ENCODE measurements at places on chromosomes 5 and 9. TPM values are rescaled to one million over a fixed set of nuclear protein-coding genes. Genes with fewer than 3 reads are reported as not detected.
A peak's percentile ranks its signal among the peaks of the same experiment; 100 is the strongest.

DNA sequence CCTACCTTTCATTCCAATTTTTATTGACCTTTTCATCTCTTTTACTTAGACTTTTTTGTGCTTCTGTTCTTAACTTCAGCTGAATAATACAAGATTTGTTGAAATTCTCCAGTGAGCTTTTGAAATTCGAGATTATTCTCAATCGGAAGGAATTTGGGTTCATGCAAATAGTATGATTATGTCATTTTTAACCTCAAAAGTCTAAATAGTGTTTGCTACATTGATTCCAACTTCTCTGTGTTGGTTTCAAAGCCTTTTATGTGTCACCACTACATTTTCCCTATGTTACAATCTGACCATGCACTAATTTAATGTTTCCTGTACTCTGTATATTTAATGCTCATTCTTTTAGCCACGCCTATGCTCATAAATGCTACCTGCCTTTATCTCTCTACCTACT is 44.1 kb downstream of the VPS13A start:
- DNase-seq, result no peak

DNA sequence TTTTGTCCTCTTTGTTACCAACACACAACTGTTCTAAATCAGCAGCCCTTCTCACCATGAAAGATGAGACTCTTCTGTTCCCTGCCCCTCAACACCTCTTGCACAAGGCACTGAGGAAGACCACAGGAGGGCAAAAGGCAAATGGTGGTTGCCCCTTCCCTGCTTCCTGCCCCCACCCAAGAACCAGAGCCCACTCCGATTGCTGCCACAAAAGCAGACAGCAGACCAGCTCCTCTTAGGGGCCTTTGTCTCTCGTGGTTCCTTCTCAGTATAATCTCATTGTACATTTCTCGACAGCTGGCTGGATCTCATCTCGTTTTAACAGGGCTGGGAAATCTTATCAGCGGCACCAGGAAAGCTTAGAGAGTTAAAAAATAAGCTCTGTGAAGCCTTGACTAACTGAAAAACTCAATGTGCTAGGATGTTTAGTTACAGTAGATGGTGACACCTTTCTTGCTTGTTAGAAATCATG is 1.1 kb downstream of the MVB12B start:
- DNase-seq, result no peak

DNA sequence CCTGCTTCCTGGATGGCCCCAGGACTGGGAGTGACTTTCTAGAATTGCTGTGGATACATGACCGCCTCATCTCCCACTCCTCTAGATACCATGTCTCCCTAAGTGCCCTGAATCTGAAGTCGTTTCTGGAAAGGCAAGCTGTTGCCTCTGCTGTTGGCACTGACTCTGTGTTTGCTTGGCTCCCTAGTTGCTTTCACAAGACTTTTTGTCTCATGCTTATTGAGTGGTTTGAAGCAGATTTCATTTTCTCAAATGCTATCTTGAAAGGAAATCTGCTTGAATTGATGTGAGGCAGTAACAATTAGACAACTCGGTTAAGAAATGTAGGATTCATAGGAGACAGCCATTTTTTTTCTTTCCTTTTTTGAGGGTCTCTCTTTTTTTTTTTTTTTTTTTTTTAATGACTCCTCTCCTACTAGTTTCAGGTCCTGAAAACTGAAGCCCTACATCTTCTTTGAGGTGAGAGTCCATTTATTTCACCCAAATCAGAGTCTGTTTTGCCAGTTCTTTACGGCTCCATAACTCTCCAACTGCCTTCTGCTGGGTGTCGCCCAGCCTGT is 65.9 kb downstream of the PRDM6 start:
- DNase-seq, result no peak

GRCh38 chr9:121284733-121285451 is 16.9 kb downstream of the GSN start:
- DNase-seq, result no peak

DNA sequence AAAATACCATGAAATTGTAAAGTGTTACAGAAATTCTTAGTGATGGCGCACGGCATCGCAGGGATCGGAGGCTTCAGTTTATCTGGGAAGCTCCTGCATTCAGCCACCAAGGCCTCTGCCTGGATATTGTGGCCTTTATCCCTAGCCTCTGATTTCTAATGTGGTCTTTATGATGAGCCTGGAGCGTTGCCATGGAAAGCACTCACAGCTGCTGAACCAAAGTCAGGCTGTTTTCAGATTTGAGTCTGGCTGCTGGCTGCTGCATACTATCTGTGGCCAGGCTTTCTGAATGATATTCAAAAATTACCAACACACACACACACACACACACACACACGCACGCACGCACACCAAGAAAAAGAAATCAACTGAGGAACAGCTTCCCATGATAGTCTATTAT is 101.1 kb upstream of the ZNF366 start:
- no peak for DNase-seq

- DNase-seq, result no peak
These were observed 270.4 kb downstream of the ENC1 start for GRCh38 chr5:74370168-74370567.

- no peak for DNase-seq
These were observed 217.7 kb downstream of the DEPDC1B start for GRCh38 chr5:60482301-60482700.

DNA sequence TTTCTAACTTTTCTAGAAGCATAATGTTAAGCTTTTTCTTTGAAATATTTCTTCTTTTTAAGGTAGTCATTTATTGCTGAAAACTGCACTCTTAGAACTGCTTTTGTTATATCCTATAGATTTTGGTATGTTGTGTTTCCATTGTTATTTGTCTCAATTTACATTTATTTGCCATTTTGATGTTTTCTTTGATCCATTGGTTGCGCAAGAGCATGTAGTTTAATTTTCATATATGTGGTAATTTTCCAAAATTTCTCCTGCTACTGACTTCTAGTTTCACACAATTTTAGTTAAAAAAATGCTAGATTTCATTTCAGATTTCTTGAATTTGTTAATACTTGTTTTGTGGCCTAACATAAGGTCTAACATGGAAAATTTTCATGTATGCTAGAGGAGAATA is 1029.3 kb upstream of the TYRP1 start:
- no peak for DNase-seq

- DNase-seq, result no peak
These were observed 726.4 kb upstream of the GRAMD2B start for GRCh38 chr5:125696762-125697161.

DNA sequence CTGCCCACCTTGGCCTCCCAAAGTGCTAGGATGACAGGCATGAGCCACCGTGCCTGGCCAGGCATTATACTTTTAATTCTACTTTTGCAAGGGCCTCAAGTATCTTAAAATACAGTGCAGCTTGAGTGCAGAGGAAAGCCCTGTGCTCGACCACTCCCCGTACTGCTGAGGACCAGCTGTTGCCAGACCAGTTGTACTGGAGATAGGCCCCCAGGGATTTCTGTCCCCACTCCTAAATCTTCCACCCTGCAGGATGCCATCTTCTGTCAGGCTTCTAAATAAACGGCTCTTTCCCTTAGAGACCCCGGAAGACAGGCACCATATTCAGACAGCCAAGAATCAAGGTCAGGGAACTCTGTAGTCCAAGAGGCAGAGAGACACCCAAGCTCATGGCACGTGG is 16.6 kb upstream of the PSMD5 start:
- no peak for DNase-seq

GRCh38 chr5:17374973-17375742 is 122.9 kb upstream of the TAF11L2 start:
- no peak for DNase-seq

DNA sequence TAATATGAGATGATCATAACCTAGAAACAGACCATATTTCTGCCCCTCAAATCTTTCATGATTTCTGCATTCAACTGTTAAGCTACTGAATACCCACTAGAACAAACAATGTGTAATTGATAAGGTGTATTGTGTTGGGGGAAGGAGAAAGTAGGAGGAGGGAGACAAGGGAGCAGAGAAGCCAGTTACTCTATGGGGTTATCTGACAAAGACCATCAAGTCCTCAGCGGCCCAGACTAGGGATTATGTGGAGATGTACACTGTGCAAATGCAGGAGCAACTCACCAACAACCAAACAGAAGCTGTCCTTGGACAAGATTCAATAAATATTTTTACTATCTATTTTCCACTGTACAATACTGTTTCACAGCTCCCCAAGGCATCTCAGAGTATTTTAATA is 2.7 kb downstream of the NRG2 start:
- DNase-seq, result no peak

GRCh38 chr9:75892216-75892911 is 1.9 kb downstream of the PCSK5 start:
- no peak for DNase-seq

GRCh38 chr9:17059465-17059864 is 75.4 kb upstream of the CNTLN start:
- DNase-seq, result no peak

GRCh38 chr5:154129921-154130320 is 60.6 kb upstream of the GALNT10 start:
- DNase-seq, result no peak

DNA sequence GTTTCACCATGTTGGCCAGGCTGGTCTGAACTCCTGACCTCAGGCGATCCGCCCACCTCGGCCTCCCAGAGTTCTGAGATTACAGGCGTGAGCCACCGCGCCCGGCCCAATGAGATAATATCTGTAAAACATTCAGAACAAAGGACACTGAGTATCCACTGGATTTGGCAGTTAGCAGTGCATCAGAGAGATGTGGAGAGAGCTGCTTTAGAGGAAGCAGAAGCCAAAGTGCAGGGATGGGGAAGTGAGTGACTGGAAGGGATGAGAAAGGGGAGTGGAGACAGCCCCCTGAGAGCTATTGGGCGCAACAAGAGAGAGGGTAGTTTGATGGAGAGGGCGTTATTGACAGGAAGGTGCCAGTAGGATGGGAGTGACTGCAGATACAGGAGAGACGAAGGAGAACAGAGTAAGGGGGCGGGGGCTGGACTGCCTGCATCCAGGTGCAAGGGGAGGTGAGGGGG is 157.5 kb upstream of the SHB start:
- DNase-seq, result no peak

- DNase-seq, result no peak
These were observed 196.2 kb upstream of the TUT7 start for GRCh38 chr9:86550401-86550800.

DNA sequence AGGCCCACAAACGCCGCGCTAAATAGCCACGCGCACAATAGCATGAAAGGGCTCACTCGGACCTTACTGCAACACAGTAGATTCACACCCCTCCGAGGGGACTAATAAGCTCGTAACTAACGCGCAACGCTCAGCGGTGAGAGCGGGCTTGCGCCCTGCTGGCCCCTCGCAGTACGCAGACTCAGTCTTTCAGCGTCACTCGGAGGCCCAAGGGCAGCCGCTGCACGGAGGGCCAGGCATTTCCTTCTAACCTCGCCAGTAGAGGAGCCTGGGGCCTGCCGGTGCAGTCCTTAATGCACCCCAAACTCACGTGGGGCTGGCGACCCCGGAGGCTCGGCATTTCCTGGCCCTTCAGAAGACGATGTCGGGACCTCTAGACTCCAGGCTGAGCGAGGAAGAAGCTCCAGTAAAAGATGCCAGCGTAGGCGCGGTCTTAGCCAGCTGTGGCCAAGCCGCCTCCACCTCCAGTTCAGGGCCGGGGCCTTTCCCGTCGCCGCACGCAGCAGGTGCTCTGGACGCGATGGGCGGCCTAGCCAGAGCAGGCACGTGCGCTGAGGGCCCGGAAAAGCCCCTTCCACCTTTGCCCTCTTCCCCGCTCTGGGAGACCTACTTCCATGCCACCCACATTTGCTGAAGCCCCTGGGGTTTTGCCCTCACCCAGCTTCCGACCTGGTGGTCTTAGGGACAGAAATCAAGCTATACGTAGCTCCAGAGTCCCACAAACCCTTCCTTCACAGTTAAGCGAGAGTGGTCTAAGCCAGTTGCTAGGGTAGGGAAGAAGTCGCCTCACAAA is 38.3 kb upstream of the TIFAB start:
- no peak for DNase-seq

DNA sequence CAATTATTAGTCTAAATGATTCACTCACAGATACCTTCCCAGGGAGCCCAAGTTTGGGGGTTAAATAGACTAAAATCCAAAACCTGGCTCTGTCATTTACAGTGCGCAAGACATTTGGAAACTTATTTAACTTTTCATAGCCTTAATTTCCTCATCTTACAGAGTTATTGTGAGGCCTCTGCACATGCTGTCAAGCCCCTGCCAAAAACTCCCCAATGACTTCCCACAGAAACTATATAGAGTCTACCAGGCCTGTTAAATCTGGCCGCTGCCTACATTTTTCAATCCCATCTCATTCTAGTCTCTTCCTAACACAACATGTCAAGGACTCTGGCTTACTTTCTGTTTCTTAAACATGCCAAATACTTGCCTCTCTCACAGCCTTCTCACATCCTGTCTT is 412.5 kb downstream of the ELAVL2 start:
- DNase-seq, result no peak

DNA sequence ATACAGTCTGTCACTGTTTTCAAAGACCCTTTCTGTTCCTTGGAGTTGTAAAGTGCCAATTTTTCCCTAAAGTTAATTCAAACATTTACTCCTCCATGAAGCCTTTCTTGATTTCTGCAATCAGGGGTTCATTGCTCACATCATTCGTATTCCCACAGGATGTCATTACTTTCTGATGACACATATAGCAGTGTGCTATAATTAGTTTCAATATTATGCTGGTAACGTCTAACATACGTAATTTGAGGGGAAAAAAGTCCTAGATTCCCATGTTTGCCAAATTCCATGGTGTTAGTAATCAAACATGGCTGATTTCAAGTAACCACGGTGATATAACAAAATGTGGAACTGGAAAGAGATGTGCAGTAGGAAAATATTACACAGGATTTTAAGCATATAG is 468.2 kb upstream of the MEF2C start:
- DNase-seq, result no peak

DNA sequence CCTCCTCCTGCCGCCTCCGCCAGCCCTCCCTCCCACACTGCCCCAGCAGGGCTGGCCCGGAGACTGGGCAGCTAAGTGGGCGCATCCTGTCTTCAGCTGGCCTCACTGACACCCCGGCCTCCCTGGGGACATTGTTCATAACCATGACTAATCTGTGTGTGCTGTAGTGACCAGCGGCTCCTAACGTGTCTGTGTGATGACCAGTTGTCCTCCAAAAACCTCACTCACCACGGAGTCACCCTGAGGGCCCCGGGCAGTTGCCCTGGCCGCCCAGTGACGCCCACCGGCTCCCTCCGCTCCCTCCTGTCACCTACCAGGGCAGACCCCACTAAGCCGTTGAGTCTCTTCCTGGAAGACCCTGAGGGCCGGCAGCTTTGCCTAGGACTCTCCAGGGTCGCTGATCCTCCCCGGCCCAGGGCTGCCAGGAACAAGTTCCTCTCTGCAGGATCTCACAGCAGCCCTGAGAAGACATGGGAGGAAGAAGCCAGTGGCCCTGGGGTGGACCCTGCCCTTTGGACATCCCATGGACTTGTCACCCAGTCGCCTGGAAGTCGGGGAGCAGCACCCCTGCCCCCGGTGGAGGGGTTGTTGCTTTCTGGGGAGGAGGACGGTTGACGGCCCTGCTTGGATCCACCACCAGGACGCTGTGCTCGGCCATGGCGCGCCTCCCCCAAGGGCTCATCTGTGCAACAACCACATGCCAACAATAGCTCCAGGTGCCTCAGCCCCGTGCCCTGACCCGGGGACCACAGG is 110.2 kb upstream of the LMX1B start:
- DNase-seq, result peak; percentile 61

- no peak for DNase-seq
These were observed 18.0 kb downstream of the ZBTB43 start for GRCh38 chr9:126822873-126823272.

The TPPP gene
- total RNA-seq, result 1.6 TPM

The OR2Y1 gene
- not detected for total RNA-seq

The BHMT gene
- total RNA-seq, result not detected

The ADAMTS16 gene
- not detected for total RNA-seq

The PCDHB13 gene
- 0.69 TPM for total RNA-seq

The LCN6 gene
- total RNA-seq, result not detected

The FRMD3 gene
- total RNA-seq, result not detected

The TPM2 gene
- total RNA-seq, result not detected

The CDX1 gene
- not detected for total RNA-seq

The CDO1 gene
- not detected for total RNA-seq

The C9 gene
- not detected for total RNA-seq
